ENCODE measurements at places on chromosomes 12 and 14. TPM values are rescaled to one million over a fixed set of nuclear protein-coding genes. Genes with fewer than 3 reads are reported as not detected.

DNA sequence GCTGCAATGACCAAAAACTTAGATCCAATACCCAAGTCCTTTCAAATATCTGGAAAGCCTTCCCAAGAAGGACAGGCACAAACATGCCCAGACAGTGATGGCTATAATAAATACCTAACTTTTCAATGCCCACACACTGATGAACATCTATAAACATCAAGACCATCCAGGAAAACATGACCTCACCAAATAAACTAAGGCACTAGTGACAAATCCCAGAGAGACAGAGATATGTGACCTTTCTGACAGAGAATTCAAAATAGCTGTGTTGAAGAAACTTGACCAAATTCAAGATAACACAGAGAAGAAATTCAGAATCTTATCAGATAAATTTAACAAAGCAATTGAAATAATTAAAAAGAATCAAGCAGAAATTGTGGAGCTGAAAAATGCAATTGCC lies 38.7 kb upstream of the INSM2 start:
- no peak for DNase-seq

GRCh38 chr12:118925826-118926225 lies 55.5 kb upstream of the SRRM4 start:
- no peak for DNase-seq

- DNase-seq: no peak
Measured at GRCh38 chr12:11771356-11771755, 121.9 kb downstream of the ETV6 start.

GRCh38 chr12:124348659-124349380 lies 53.9 kb downstream of the RFLNA start:
- DNase-seq: no peak

- DNase-seq: no peak
Measured at GRCh38 chr12:108477055-108477880, 37.8 kb upstream of the FICD start.

DNA sequence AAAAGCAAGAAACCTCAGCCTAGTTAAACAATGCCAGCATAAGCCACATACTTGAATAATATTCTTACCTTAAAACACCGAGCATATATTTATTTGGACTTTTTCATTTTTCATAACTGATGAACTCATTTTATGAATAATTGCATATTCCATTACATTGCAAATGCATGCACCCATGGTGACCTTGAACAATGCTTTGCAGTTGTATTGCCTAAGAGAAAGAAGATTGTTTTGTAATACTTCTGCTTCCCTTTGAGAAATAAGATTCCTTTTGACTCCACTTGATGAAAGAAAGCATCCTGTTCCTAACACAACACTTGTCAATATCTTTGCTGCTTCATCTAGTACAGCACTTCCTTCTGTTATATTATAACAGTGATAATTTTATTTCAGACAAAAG lies 1182.2 kb downstream of the FLRT2 start:
- no peak for DNase-seq

GRCh38 chr14:102503641-102504327 lies 5.8 kb downstream of the ANKRD9 start:
- DNase-seq: no peak

GRCh38 chr14:89458713-89459420 lies 41.8 kb upstream of the FOXN3 start:
- no peak for DNase-seq

DNA sequence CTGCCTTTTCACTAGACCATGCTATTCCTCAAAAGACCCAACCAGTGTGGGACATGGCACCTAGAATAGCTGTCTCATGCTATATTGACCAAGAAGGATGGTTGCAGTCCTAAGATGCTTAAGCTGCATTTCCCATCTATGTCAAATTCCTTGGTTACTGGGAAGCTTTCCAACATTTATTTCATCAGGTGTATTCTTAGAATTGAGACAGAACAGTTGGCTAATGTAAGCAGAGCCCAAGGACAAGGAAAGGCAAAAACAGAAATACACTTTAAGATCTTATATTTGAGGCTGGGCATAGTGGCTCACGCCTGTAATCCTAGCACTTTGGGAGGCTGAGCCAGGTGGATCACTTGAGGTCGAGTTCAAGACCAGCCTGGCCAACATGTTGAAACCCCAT lies 24.7 kb downstream of the ARG2 start:
- DNase-seq: no peak

DNA sequence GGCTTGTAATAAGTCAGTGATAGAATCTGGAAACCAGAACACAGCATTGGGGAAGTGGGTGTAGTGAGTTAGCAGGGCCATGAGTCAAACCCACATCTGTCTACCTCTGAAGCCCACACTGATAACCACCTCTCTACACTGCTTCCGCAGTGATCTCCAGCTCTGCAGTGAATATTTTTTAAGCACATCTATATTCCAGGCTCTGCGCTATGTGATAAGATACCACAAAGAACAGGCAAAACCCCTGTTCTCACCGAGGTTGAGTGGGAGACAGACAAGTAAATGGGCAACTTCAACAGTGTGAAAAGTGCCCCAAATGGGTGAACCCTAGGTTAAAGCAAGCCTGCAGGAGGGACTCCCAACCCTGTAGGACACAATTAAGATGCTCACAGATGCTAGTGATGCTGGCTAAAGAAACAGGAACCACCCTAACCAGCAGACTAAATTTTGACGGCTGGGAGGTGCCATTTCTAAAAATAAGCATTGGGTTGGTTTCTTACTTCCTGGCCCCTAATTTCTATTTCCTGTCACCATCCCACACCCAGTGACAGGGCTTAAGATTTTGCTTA lies 375.0 kb downstream of the DPF3 start:
- peak; percentile 55 for DNase-seq

GRCh38 chr12:125988545-125988944 lies 923.3 kb downstream of the AACS start:
- no peak for DNase-seq

- no peak for DNase-seq
Measured at GRCh38 chr12:5432011-5432400, at the start of gene NTF3. Gene NTF3 (plus strand): TSS chr12:5432108. CDS start chr12:5432325, 217 bp downstream.

DNA sequence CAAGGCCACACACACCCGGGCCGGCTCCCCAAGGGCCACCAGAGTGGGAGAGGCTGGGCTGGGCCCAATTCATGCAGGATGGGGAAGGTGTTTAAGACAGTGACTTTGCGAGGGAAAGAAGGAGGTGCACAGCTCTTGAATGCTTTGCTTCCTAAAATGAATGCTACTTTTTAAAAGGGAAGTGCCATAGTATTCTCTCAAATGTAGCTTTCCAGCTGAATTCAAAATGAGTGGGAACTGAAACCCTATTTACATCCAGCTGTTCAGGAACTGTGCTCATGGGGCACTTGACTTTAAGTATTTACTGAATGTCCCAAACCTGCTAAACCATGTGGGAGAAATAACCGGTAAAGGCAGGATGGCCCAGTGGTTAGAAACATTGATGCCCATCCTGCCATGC lies 7.6 kb downstream of the ITPK1 start:
- no peak for DNase-seq

- no peak for DNase-seq
Measured at GRCh38 chr14:31283578-31284252, 76.1 kb upstream of the HECTD1 start.

DNA sequence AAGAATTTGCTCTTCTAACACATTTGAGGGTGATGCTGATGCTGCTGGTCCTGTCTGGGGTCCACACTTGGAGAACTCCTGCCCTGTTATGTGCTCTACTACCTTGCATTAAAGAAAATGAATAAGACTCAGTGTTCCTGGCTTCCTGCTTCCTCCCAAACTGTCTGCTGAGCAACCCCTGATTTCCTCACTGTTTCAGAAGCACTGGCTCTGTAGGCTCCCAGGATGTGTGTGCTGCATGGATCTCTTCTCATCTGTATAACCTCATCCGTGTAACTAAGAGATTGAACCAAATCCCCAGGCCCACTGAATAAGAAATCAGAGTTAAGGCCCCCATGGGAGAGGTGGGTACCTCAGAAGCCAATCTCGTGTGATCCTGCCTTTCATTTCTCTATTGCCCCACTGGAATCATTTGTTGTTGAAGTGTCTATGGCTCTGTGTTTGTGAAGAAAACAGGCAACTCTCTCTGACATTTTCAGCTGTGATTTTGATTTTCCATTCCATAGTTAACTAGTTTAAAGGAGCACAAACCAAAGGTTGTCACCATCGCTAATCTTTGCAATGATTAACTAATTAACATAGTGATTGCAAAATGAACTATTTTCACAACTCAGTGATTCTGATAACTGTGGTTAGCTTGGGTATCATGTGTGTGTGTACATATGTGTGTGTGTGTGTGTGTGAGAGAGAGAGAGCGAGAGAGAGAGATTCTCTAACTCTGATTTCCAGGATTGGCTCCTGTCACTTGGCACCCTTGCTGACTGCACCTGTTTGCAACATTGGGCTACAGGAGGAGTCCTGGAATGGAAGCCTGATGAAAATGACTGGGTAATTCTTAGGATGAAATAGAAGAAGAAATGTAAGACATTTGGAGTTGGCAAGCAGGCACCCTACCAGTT lies 196.2 kb downstream of the SLC38A4 start:
- DNase-seq: no peak

DNA sequence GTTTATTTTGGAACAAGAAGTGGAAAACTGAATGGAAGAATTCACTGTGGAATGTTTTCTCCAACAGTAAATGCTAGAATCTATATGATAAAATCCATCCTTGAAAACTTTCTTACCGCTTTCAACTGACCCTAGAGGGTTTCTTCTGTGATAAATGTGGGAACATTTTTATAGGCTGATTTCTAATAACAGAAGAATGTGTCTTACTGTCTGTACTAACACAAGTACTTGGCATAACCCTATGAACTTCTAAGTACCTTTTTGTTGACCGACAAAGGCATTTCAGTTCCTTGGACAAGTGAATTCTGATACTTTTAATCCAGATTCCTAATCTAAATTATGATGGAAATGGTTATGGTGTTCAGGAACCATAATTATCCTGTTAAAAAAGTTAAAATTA lies 1109.7 kb upstream of the FLRT2 start:
- DNase-seq: no peak

DNA sequence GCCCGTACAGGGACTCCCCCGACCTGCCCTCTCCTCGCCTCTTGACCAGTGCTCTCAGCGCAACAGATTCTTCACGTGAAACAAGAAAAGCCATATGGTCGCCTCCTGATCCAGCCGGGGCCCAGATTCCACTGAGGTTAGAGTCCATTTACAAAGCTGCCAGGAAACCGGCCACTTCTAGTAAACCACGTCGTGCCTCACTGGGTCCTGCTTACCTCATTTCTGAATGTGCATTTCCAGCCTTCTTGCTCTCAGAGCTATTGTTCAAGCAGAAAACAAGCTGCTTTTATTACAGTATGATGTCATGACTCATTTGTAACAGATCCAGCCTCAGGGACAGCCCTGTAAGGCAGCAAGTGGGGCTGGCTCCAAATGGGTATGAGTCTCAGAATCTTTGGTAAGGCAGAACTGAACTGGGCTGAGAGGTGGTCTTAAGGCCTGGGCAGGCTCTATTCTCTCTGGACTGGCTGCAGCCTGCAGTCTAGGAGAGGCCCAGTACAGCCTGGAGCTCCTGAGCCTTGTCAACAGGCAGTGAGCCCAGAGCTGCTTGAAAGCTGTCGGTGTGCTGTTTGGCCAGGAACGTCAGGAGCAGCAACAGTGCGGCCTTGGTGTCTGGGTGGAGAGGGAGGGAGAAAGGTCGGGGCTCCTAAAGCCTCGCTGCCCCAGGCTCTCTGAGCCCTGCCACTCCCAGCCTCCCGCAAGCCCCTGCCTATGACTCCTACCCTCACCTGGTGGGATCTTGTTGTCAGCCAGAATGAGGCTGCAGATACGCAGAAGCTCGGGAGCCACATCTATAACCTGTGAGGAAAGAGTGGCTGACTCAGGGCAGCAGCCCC lies 8.3 kb downstream of the REC8 start:
- DNase-seq: no peak

GRCh38 chr12:54140588-54141388 lies 48.0 kb downstream of the SMUG1 start:
- DNase-seq: no peak

- DNase-seq: no peak
Measured at GRCh38 chr12:109963743-109964429, 32.3 kb downstream of the GIT2 start.

GRCh38 chr12:674272-674781 lies 11.1 kb upstream of the NINJ2 start:
- peak; percentile 63 for DNase-seq

- no peak for DNase-seq
Measured at GRCh38 chr12:49330032-49330619, 6.9 kb downstream of the C1QL4 start.

GRCh38 chr12:101700299-101700820 lies 2.9 kb downstream of the CHPT1 start:
- no peak for DNase-seq

DNA sequence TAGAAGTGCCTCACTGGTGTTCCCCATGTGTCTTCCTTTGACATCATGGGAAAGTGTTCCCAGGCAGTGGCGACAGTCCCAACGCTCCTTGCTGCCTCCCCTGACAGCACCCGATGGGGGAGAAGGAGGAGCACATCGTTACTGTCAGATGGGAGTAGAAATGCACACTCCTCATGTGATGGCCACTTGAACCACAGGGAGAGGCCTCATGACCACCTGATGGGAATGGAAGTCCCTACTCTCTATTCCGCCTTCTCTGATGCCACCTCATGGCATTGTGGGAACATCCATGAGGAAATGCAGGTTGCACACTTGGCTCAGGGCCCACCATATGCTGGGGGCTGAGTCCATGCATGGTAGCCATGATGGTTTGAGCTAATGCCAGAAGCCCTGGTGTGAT lies 14.3 kb upstream of the CORO1C start:
- DNase-seq: no peak

- DNase-seq: no peak
Measured at GRCh38 chr14:53533384-53533970, 380.4 kb upstream of the DDHD1 start.

DNA sequence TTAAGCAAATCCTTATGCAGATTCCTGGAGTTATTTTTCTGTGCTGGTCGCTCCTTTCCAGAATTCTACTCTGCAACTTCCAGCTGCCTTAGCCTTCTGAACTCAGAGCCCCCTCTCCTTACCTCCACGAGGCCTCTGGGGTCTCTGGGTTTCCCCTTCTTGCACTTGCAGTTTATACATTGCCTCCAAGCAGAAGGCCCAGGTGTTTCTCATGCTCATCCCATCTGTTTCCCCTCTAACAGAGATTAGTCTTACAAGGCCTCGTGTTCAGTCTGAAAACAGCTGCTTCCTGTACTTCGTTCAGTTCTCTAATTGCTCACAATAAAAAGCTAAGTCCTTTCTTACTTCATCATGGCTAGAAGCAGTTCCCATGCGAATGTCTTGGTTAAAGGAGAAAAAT lies 134.4 kb upstream of the FGD4 start:
- DNase-seq: no peak

Gene KRT85
- total RNA-seq: not detected

Gene GDF3
- total RNA-seq: not detected

Gene SERPINA5
- not detected for total RNA-seq

Gene ITGB7
- 420 TPM for total RNA-seq

Gene AGAP2
- total RNA-seq: 71.6 TPM

Gene ACRBP
- 8.8 TPM for total RNA-seq

Gene DCN
- total RNA-seq: not detected

Gene ZDHHC22
- total RNA-seq: not detected

Gene CCDC198
- not detected for total RNA-seq

Gene TC2N
- total RNA-seq: 163 TPM

Gene ART4
- not detected for total RNA-seq

Gene CHGA
- not detected for total RNA-seq

Gene HOXC9
- not detected for total RNA-seq

Gene RAB15
- total RNA-seq: 2.7 TPM

Gene TOMM20L
- not detected for total RNA-seq

Gene HVCN1
- 20.3 TPM for total RNA-seq

Gene MNAT1
- 33.5 TPM for total RNA-seq

Gene FITM1
- 1.3 TPM for total RNA-seq

Gene AVPR1A
- total RNA-seq: not detected

Gene TBX3
- total RNA-seq: not detected

Gene CCDC85C
- 13.3 TPM for total RNA-seq

Gene TAC3
- total RNA-seq: 0.53 TPM

Gene TM7SF3
- total RNA-seq: 42.6 TPM

Measured in activated naive CD8-positive, alpha-beta T cell treated with anti-CD3 and anti-CD28 coated beads, Interleukin-2, amount 10 ng/mL, durations not matched to agents 7 days and 5 days (primary cell).